ENCODE measurements at places on chromosomes 7 and 10. TPM values are rescaled to one million over a fixed set of nuclear protein-coding genes. Genes with fewer than 3 reads are reported as not detected.

DNA sequence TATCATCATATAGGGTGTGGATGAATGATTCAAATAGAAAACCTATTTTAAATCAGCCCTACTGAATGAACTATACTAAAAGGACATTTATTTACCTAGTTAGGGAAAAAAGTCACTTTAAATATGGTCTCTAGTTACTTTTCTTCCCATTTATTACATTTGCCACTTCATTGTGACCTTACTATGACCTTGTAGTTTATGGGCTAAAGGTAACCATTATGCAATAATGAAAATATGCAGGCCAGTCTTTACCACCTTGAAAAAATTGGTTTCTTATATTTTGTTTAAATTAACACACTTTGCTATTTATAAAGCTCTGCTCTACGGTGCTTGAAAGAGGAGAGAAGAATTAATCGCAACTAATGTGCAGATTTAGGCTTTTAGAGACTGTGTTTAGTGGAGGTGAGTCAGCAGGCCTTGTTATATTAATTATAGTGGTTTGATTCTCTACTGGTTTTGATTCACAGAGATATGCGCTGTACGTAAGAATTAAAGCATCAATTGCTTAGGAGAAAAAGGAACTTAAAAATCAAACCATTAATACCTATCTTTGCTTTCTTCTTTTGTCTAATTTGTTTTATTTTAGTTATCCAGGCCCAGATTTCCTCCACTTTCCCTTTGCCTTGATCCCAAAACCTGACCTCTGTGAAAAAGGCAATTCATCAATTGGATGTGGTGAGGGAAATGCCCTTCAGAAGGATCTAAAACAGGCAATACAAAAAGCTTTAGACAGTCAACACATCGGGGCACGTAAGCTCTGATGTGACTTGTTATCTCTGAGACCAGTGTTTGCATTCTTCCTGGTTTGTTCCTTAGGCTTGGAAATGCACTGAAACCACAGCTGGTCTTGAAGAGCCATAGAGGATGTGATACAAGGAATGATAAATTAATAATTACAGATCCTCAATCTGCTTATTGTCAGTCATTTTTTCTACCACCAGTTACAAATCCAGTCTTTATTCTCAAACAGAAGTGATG is 141.2 kb upstream of the HDAC9 start:
- DNase-seq: no peak
- no peak overlapping the region for H3K27ac ChIP-seq
- H3K27me3 ChIP-seq: no peaks in the 10 kb centered on the region
- no peaks in the 10 kb centered on the region for H3K4me1 ChIP-seq
- no peak overlapping the region for H3K4me3 ChIP-seq

GRCh38 chr7:137838706-137839315 is 8.0 kb downstream of the DGKI start:
- no peaks in the 10 kb centered on the region for H3K4me1 ChIP-seq
- H3K4me3 ChIP-seq: no peak overlapping the region
- no peaks in the 10 kb centered on the region for H3K36me3 ChIP-seq
- DNase-seq: no peak
- no peaks in the 10 kb centered on the region for H3K27me3 ChIP-seq

DNA sequence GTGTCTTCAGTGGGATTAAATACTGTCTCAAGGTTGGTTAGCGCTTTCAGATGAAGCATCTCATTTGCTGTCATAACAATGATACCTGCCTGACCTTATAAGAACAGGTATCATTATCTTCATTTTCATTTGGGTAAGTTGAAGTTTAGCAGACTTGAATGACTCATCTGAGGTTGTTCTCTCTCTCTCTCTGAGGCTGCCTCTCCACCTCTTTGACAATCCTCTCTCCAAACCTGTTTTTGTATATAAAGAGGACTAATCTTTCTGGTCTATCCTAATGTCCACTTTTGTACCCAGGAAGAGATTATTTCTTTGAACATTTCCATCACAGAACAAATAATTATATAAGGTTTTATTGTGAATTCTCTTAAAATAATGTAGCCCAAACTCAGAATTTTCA is 291.4 kb downstream of the KLF6 start:
- no peak overlapping the region for H3K27ac ChIP-seq
- H3K36me3 ChIP-seq: no peaks in the 10 kb centered on the region
- no peaks in the 10 kb centered on the region for H3K27me3 ChIP-seq
- no peak overlapping the region for H3K4me3 ChIP-seq
- no peaks in the 10 kb centered on the region for H3K4me1 ChIP-seq
- no peak for DNase-seq

DNA sequence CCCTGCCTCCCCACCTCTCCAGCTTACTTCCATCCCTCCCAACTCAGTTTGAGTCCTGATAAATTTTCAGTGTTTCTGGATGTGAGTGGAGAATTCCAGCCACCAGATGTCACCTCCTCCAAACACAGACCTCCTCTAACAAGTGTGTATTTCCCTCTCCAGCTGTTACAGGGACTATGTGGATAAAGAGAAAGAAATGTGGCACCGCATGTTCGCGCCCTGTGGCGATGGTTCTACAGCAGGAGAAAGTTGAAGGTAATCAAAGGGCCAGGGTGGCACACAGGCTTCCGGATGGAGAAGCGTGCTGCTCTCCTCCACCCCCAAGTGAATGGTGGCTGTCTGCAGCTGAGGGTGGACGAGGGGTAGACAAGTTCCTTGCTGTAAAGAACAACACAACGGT is 14.7 kb downstream of the FKBP6 start:
- no peak overlapping the region for H3K4me3 ChIP-seq
- no peak overlapping the region for H3K27ac ChIP-seq
- no peak for DNase-seq

The PGAM2 gene
- 12.3 TPM for total RNA-seq

The HOXA13 gene
- not detected for total RNA-seq

The SLC26A3 gene
- not detected for total RNA-seq

The LSM8 gene
- total RNA-seq: 36.9 TPM
